ENCODE measurements at places on chromosomes 5 and 9. TPM values are rescaled to one million over a fixed set of nuclear protein-coding genes. Genes with fewer than 3 reads are reported as not detected.

DNA sequence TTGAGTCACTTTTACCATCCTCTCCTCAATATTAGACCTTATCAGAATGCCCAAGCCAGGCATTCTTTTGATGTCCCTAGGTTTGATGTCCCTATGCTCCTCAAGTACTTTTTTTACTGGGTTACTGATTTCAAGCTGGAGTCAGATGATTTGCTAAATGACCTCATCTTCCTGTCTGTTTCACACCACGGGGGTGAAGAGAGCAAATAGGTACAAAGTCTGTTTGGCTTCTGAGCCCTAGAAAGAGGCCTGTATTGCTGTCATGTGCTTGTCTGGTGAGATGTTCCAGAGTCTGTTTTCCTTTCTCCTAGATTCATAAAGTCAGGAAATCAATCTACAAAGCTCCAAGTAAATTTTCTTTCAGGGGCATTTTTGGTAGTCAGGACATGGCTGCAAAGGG lies 12.7 kb upstream of the DAB2 start:
- no peak for DNase-seq

- no peak for DNase-seq
Measured at GRCh38 chr5:37825334-37825915, 14.4 kb downstream of the GDNF start.

GRCh38 chr9:76180541-76180940 lies 213.7 kb downstream of the RFK start:
- DNase-seq, result no peak

DNA sequence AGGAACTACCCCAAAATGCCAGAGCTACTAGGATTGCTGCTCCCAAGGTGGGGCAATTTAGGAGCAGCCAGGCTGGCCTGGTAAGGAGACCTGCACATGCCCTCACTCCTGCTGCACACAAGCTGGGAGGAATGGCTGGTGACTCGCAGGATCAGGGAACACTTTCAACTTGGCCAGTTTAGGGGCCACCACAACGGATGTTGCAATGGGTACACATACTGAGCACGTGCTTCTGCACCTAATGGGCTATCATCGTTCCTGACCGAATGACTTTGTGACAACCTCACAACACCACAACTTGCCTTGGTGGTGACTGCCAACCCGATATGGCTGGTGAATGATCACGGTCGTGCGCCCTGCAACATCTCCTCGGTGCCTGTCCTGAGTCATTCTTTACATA lies 172.0 kb downstream of the ROR2 start:
- no peak for DNase-seq

DNA sequence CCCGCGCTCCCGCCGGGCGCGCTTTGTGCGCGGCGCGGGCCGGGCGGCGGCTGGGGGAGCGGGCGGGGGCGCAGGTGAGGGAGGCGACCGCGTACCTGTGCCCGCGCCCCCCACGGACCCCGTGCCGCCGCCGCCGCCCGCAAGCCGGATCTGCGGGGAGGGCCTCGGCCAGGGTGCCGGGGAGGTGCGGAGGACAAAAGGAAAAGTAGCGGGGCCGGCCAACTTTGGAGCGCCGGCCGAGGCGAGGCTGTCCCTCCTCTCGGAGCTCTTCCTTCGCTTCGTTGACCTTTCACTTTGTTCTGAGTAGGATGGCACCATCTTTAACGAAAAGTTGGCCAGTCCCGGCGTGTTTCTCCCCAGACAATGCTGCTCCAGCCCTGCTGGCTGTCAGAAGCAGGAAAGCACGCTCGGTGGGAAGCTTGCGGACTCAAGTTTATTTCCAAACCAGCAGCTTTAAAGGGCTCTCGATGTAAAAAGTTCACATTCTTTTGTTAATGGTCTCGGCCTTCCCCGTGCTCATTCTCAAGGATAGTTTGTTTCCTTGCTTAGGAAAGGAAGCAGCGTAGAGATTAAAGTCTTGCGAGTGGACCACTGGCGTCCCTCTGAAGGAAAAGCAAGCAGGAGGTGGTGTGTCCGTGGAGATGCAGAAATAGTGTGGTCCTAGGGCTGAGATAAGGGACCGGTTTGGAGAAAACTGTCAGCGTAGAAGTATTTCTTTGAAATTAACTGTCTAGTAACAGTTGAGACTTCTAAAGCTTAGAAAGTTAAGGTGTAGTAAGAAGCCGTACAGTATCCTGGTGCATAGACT lies 639 bp downstream of the EHMT1 start:
- no peak for DNase-seq

DNA sequence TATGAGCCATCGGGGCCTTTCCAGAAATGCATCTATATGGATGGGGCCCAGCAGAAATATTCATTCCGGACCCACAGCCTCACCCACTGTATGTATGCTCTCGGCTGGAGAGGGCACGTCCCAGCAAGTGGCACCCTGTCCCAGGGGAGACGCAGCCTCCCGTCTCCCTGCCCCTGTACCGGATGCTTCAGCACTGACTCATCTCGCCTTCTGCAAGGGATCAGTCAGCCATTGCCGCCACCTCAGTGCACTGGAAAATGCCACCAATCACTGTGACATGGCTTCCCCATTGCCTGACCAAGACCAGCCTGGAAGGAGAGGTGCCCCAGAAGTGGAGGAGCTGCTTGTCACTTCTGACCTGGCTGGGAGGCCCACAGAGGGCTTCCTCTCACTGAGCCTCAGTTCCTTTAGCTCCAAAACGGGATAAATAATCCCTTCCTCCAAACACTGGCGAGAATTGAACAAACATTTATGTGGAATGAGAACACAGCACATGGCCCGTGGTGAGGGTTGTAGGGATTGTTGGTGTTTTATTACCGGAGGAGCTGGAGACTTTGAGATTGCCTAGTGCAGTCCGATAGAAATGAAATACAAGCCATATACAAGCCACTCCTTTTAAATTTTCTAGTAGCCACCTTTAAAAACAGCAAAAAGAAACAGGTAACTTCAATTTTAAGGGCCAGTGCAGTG lies 43.9 kb upstream of the ORM1 start:
- no peak for DNase-seq

DNA sequence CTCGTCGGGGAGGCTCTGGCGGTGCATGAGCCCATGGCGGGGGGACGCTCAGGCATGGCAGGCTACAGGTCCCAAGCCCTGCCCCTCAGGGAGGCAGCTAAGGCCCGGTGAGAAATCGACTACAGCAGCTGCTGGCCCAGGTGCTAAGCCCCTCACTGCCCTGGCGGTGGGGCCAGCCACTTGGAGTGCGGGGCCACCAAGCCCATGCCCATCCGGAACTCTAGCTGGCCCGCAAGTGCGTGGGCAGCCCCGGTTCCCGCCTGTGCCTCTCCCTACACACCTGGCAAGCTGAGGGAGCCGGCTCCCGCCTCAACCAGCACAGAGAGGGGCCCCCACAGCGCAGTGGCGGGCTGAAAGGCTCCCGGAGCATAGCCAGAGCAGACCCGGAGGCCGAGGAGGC lies 1896.9 kb upstream of the CDH6 start:
- no peak for DNase-seq

- no peak for DNase-seq
Measured at GRCh38 chr5:135690466-135690865, 111.7 kb upstream of the CXCL14 start.

DNA sequence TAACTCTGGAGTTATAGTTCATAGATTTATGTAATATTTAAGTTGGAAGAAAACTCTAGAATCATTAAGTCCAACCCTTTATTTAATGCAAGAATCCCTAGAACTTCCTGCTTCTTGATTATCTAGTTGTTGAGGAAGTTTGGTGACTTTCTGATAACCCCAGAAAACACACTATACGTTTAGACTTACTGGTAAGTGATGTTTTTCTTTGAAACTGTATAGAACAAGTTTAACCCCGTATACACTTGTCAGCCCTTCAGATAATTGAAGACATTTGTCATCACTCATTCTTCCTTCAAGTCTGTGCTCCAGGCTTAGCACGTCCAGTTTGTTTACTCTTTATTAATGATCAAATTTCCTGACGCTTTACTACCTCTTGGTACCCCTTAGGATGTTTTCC lies 9.0 kb downstream of the NDUFS4 start:
- no peak for DNase-seq

- DNase-seq, result no peak
Measured at GRCh38 chr5:135492319-135492626, 40.1 kb upstream of the TIFAB start.

- no peak for DNase-seq
Measured at GRCh38 chr9:80932181-80932580, 757.2 kb downstream of the TLE1 start.

GRCh38 chr5:147483188-147483790 lies 26.6 kb downstream of the DPYSL3 start:
- DNase-seq, result no peak

DNA sequence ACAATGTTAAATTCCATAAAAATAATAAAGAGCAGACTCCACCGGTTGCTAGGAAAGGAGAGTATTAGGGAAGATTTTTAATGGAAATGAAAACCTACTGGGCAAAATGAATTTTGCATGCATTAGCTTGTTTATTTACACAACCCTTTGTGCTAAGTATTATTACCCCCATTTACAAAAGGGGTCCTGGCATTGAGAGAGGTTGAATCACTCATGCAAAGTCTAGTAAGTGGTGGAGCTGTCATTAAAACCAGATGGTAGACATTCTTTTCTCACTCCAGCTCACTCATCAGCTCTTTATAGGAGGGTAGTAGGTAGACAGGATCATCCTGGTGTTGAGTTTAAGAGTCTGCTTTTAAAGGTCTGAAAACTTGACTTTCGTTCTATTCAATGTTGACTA lies 395.1 kb downstream of the PLK2 start:
- no peak for DNase-seq

DNA sequence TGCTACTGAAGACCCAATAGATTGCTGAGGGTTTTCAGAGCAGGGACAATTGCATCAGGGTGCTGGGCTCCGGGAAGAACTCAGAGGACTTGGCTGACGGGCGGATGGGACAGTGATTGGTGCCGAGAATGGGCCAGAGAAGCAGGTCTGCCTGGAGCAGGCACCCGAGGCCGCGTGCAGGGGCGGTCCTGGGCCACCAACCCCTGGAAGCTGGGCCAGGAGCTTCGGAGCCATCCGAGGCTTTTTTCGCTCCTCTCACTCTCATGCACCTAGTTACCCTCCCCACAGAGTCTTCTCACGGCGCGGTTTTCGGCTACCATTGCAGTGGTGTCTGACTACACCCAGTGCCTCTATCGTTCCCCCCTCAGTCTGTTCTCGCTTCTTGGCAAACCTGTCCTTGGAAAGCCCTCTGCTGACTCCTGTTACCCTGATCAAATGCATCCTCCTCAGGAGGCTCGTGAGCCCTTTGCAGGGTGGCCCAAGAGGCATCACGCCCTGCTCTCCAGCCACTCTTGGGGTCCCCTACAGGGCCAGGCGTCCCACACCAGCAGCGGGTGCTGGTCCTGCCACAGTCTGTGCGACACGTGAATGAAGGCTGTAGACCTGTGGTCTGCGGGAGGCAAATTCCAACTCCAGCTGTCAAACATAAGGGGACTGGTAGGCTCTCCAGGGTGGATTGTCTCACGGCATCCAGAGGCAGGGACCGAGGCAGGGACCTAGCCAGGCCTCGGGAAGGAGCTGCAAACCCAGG lies 1.2 kb upstream of the CLPTM1L start:
- no peak for DNase-seq

- DNase-seq, result no peak
Measured at GRCh38 chr5:134048864-134049263, 44.1 kb upstream of the VDAC1 start.

DNA sequence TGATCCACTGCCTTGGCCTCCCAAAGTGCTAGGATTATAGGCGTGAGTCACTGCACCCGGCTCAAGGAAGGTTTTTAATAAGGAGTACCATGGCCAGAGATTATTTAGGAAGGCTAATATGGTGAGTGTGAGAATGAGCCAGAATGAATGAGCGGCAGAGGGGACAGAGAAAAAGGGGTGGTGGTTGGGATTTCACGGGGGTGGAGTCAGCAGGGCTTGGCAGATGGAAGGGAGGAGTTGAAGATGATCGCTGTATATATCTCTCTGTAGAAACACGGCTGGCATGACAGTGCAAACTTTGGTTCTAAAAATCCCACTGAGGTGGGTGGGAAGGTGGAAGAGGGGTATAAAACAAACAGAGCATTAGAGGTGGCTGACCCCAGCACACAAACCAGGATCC lies 176.7 kb upstream of the TBC1D2 start:
- DNase-seq, result no peak

DNA sequence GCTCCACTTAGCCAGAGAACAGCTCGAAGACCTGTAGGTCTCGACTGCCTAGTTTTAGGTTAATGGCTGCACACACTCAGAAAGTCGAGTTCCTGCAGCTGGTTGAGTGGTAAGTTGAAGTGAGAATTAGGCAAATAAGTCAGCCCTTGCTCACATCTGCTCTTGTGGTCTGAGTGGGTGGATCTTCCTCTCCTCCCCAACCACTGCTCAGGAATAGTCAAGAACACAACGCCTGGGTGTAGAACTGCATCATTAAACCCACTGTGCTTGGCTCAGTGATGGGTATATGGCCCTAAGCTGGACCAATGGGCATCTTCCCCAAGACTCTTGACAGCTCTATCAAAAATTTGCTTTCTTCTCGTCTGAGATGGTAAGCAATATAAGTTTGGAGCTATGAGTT lies 20.9 kb upstream of the ADAM19 start:
- DNase-seq, result no peak

- no peak for DNase-seq
Measured at GRCh38 chr9:137057545-137057944, 3.7 kb upstream of the ENTPD2 start.

DNA sequence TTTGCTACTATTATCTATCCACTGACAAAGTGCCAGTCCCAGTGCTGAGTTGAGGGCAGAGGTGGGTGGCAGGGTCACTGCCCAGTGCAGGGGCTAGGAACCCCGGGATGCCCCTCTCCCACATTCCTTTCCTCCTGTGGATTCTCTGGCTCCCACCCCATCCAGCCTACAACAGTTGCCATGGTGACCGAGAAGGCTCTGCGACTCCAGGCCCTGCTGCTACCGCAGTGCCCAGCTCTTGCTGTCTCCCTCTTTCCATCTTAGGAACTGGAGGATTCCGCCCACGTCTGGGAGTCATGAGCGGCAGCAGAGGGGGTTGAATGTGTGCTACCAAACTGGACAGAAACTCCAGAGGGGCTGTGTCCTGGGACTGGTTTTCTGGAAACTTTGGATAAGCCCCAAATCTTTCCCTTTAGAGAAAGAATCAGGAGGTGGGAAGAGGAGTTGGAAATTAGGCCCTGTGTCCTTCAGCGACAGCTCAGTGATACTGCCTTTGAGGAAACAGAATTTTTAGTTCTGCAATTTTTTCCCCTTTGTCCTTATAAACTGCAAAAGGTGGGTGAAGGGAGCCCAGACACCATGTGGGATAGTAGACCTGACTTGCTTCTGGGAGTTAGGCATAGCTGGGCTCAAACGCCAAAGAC lies 20.7 kb upstream of the C5orf47 start:
- no peak for DNase-seq

- DNase-seq, result no peak
Measured at GRCh38 chr5:159620853-159621540, 290.7 kb upstream of the IL12B start.

- no peak for DNase-seq
Measured at GRCh38 chr5:171369898-171370297, 17.8 kb upstream of the NPM1 start.

Gene NEURL1B
- polyA plus RNA-seq, result 15.3 TPM

Gene PCDHGA7
- 2.1 TPM for polyA plus RNA-seq

Gene SPINK6
- not detected for polyA plus RNA-seq

Gene ARHGEF28
- 49.2 TPM for polyA plus RNA-seq

Gene DAPK1
- polyA plus RNA-seq, result 65.9 TPM

Gene EFCAB9
- not detected for polyA plus RNA-seq

Gene SLC1A1
- 21.5 TPM for polyA plus RNA-seq

Gene FOXD4L6
- not detected for polyA plus RNA-seq

Gene SLC6A18
- 3.9 TPM for polyA plus RNA-seq
